SJSA1 (cell line): ENCODE measurements at places on chromosomes 5 and 9.

DNA sequence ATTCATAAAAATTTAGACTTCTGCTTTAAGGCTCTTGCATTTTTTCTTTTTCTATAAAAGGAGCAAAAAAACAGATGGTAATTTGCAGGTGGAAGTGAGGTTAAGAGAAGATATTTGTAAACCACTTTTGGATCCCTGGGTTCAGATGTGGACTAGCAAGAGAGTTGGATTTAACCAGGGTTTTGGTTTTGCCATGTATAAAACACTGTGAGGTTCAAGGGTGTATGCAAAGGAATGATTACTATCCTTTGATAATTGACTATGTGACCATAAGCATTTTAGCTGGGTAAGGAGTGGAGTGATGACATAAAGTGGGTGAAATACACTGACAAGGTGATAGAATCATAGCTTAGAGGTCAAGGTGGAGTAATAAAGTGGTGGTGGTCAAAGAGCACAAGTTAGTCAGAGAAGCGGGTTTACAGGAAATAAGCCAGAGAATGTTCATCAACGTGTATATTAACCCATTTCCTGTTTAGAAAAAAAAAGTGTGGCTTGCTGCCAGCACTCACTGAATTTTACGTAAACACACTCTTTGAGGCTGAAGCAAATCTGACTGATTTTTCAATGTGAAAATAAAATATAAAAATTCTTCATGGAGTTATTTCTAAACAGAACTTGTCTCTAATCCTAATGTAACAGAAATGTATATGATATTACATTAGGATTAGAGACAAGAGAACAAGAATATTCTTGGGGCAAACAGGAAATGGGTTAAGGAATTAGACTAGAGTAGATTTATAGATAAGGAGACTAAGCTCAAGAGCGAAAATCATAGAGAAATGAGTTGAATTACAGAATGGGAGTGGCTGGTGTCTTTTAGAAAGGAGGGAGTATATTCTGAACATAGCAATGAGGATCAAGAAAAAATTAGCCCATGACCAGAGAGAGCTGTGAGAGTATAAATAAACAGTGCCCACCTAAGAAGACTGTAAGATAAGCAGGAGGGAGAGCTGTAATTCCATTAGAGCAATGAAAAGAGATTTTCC is 74.5 kb downstream of the CDKN2A start:
- H3K4me3 ChIP-seq, result no peak overlapping the region
- no peaks in the 10 kb centered on the region for H3K27me3 ChIP-seq
- DNase-seq, result no peak
- H3K36me3 ChIP-seq, result no peaks in the 10 kb centered on the region

DNA sequence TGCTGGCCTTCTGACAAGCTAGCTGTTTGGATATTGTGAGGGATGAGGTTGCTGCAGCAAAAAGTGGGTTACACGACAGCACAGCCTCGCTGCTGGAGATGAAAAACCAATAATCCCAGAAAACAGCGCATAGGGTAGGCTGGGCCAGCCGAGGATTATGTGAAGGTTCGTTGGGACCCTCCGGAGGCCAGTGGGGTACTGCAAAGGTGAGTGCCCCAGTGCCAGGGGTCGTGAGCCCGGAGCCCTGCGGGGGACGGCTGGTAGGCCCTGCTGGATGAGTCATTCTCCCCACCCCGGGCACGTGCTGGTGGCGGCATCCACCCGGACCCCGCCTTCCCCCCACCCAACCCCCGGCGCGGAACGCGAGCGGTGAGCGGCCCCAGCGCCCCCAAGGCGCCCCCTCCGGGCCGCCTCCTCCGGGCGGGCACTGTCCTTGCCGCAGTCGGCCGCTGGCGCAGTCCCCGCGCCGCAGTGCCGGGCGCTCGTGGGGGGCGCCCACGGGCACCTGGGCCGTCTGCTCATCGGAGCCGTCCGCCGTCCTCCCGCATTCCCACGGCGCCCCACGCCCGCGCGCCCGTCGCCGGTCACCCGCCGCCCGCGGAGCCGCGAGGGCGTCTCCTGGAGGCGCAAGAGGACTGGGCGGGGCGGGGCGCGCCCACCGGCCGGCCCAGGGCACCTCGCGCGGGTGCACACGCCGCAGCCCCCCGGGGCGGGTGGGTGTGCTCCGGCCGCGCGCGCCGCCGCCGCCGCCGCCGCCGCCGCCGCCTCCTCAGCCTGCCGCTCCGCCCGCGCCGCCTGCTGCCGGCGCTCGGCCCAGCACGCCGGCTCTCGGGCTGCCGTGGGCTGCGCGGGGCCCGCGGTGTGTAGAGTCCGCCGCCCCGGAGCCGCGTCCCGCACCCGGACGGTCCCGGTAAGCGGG is at the start of gene PHF24:
Gene PHF24 (plus strand): TSS at position 794 of the 919 bp plus-strand sequence. CDS start 13,014 bp downstream, outside the sequence.
- no peak within 1 kb of the TSS; the same call in 1 of the 2 replicates for H3K4me3 ChIP-seq
- H3K4me1 ChIP-seq, result no peaks in the 10 kb centered on the region
- no peak within 1 kb of the TSS for H3K27ac ChIP-seq
- DNase-seq, result no peak
- peaks cover 19% of the 10 kb centered on the region for H3K27me3 ChIP-seq

DNA sequence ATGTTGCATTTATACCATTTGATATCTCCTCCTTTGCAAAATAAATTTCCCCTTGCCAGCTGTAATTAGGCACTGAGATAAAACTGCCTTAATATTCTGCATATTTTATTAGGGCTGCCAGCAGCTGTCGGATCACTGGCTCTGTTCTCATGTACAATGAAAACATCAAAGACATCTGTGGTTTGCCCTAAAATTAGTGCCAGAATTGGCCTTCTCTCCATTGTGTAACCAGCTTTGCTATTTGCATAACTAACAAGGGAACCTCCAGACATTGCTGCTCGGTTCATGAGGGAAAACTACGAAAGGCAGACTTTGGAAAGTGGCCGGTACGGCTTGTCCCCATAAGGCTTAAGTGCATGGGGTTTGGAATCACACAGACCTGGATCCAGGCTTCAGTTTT is 45.5 kb upstream of the KIF2A start:
- H3K36me3 ChIP-seq, result no peaks in the 10 kb centered on the region
- H3K27ac ChIP-seq, result no peak overlapping the region
- H3K27me3 ChIP-seq, result no peaks in the 10 kb centered on the region
- H3K4me3 ChIP-seq, result no peak overlapping the region
- no peaks in the 10 kb centered on the region for H3K4me1 ChIP-seq

DNA sequence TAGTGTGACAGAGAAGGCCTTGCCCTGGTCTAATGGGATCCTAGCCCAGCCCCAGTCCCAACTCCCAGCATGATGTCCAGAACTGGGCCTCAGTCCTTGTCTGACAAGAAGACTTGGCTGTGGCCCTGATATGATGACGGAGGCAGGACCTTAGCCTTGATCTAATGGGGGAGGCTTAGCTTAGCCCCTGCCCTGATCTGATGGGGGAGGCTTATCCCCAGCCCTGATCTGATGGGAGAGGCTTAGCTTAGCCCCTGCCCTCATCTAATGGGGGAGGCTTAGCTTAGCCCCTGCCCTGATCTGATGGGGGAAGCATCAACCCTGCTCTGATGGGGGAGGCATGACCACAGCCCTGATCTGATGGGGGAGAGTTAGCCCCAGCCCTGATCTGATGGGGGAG is 3.7 kb downstream of the PKN3 start:
- H3K27me3 ChIP-seq, result no peaks in the 10 kb centered on the region
- H3K4me1 ChIP-seq, result peaks cover 12% of the 10 kb centered on the region
- no peak overlapping the region for H3K27ac ChIP-seq
- no peak for DNase-seq
- H3K36me3 ChIP-seq, result peaks cover 29% of the 10 kb centered on the region
- no peak overlapping the region for H3K4me3 ChIP-seq

- no peaks in the 10 kb centered on the region for H3K27me3 ChIP-seq
- H3K4me3 ChIP-seq, result no peak overlapping the region
- H3K27ac ChIP-seq, result no peak overlapping the region
- DNase-seq, result no peak
Observed at GRCh38 chr9:93122721-93123221, 11.3 kb downstream of the NINJ1 start.
